Trophoblast cell (in vitro differentiated cells and primary cell): ENCODE measurements at places on chromosomes 4 and X.

- peaks cover 20% of the 10 kb centered on the region for H3K36me3 ChIP-seq
- peaks cover 4% of the 10 kb centered on the region for H3K4me1 ChIP-seq
- no peak overlapping the region for H3K27ac ChIP-seq
- DNase-seq: no peak
- H3K27me3 ChIP-seq: no peaks in the 10 kb centered on the region
Measured at GRCh38 chr4:2485956-2486355, 17.1 kb downstream of the RNF4 start.

DNA sequence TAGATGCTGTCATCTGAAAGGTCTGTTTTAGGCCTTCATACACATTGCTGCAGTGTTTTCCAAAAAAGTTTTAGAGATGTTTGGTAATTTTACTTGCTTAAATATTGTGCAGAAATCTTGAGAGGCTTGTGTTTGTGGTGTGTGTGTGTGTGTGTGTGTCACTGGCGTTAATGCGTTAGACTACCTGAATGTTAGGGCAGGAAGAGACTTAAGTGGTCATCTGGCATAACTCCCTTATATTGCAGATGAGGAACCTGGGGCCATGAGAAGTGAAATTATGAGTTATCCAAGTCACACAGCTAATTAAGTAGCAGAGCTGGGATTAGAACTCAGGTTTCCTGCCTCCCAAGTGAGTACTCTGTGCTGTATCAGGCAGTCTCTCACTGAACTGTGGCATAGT, 1.4 kb downstream of the LSM6 start:
- H3K36me3 ChIP-seq: no peaks in the 10 kb centered on the region
- no peak for DNase-seq
- H3K27ac ChIP-seq: no peak overlapping the region
- no peaks in the 10 kb centered on the region for H3K27me3 ChIP-seq
- H3K4me1 ChIP-seq: no peaks in the 10 kb centered on the region

- no peak overlapping the region for H3K27ac ChIP-seq
- no peak overlapping the region for H3K4me3 ChIP-seq
- DNase-seq: no peak
Measured at GRCh38 chr4:8864912-8865680, 6.5 kb downstream of the HMX1 start.

DNA sequence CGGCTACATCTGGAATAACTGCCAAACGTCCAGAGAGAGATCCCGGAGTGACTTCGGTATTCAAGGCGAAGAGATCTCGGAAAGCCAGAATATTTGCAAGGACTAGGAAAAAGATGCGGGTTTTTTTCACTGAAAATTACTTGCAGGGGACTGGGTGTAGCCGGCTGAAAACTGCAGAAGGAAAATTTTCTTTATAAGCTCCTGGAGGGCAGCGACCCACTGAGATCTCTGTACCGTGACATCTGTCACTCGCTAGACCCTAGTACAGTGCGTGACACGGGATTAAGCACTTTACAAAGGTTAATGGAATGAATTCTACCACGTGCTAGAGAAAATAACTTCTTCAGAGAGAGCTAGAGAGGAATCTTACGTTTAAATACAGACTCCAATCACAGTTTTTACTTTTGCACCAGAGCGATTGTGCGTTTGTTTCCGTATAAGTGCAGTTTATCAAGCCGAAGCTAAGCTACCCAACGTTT, 1.1 kb upstream of the LCORL start:
- H3K4me3 ChIP-seq: peak overlapping the region; percentile 79
- no peaks in the 10 kb centered on the region for H3K27me3 ChIP-seq
- peak; percentile 70 for DNase-seq
- no peaks in the 10 kb centered on the region for H3K36me3 ChIP-seq
- peak overlapping the region; percentile 89 for H3K27ac ChIP-seq
- H3K4me1 ChIP-seq: peaks cover 2% of the 10 kb centered on the region

GRCh38 chr4:184335520-184335919, 117.8 kb upstream of the ENPP6 start:
- H3K36me3 ChIP-seq: no peaks in the 10 kb centered on the region
- no peaks in the 10 kb centered on the region for H3K27me3 ChIP-seq

DNA sequence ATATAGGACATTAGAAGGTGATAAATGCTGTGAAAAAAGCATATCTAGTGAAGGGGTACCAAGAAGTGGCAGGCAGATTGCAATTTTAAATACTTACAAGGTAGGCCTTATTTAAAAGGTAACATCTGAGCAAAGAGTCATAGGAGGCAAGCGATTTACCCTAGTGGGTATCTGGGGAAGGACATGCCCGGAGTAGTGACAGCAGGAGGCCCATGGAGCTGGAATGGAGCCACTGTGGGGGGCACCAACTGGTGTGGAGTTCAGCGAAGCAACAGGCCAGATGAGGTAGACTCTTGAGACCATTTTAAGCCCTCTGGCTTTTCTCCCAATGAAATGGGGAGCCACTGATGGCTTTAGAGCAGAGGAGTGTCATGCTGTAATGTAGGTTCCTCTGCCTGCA, 37.3 kb downstream of the SEC24D start:
- peaks cover 46% of the 10 kb centered on the region for H3K36me3 ChIP-seq
- H3K4me3 ChIP-seq: no peak overlapping the region
- H3K27ac ChIP-seq: no peak overlapping the region
- no peaks in the 10 kb centered on the region for H3K27me3 ChIP-seq
- no peaks in the 10 kb centered on the region for H3K4me1 ChIP-seq

DNA sequence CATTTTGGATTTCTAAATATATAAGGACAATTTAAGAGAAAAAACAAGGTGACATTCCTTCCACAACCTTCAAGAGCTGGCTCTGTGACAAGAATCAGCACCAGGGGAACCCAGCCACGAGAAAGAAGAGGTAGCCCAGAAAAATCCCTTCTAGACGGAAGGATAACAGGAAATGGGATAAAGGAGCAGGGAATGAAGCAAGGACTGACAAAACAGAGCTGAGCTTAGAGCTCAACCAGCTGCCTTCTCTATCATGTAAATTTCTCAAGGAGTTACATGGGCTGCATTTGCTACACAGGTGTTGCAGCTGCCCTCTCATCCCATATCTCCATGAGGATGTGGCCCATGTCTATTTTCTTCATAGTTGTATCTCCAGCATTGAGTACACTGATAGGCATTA, 154.2 kb upstream of the PRDX4 start:
- no peaks in the 10 kb centered on the region for H3K27me3 ChIP-seq
- no peak for DNase-seq
- no peak overlapping the region for H3K4me3 ChIP-seq
- H3K36me3 ChIP-seq: no peaks in the 10 kb centered on the region
- no peak overlapping the region for H3K27ac ChIP-seq

- no peaks in the 10 kb centered on the region for H3K36me3 ChIP-seq
- H3K4me1 ChIP-seq: no peaks in the 10 kb centered on the region
- H3K27ac ChIP-seq: no peak within 1 kb of the TSS
Measured at GRCh38 chr4:185534866-185535611, at the start of gene PDLIM3. PDLIM3 (minus strand) TSS chr4:185535507; CDS start chr4:185535434, 73 bp downstream.

DNA sequence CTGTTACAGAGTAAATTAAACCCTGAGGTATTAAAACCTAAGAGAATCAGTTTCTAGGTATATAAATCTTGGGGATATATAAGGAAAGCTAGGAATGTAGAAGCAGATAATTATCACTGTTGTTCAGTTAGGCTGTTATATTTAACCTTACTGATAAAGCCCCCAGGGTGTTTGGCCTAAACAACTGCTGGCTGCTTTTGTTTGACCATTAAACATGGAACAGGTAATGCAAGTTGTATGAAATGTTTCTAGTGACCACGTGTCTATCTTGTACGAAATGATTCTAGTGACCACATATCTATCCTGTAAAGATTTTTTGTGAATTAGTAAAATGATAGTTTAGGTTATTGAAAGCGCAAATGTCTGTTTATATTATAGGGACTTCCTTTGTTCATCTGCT, 52.6 kb downstream of the SGMS2 start:
- no peak overlapping the region for H3K4me3 ChIP-seq
- H3K27me3 ChIP-seq: no peaks in the 10 kb centered on the region
- peak; percentile 79 for DNase-seq
- H3K36me3 ChIP-seq: no peaks in the 10 kb centered on the region
- H3K27ac ChIP-seq: no peak overlapping the region

DNA sequence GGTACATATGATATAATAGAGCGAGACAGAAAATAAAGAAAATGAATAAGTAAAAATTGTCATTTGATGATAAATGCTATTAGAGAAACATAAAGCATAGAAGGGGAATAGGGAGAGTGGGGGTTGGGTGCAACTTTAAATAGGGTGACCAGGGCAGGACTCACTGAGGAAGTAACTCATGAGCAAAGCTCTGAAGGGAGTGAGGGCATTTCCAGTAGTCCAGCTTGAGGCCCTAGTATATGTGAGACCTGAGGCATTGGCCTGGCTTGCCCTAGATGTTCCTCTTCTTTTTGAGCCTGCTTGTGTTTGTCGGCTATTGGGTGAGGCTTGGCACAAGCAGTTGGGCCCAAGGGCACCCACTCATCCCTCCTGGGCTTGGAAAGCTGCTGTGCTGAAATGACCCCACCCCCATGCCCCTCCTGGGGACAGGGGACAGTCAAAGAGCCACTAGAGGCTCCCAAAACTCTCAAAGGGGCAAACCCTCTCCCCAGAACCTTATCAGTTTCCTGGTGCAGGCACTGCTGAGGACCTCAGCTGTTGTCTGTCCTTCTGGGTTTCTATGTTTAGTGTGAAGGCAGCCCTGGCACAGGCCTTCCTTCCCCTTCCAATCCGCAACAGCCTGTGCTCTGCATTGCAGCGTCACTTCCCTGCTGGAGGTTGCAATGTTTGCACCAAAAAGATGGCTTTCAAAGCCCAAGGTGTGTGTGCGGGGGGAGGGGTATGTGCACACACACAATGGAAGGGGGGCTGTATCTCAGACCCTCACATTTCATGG, 40.1 kb downstream of the APLN start:
- no peak overlapping the region for H3K4me3 ChIP-seq
- H3K27ac ChIP-seq: no peak overlapping the region
- DNase-seq: no peak
- H3K4me1 ChIP-seq: peaks cover 10% of the 10 kb centered on the region
- no peaks in the 10 kb centered on the region for H3K27me3 ChIP-seq
- H3K36me3 ChIP-seq: no peaks in the 10 kb centered on the region

DNA sequence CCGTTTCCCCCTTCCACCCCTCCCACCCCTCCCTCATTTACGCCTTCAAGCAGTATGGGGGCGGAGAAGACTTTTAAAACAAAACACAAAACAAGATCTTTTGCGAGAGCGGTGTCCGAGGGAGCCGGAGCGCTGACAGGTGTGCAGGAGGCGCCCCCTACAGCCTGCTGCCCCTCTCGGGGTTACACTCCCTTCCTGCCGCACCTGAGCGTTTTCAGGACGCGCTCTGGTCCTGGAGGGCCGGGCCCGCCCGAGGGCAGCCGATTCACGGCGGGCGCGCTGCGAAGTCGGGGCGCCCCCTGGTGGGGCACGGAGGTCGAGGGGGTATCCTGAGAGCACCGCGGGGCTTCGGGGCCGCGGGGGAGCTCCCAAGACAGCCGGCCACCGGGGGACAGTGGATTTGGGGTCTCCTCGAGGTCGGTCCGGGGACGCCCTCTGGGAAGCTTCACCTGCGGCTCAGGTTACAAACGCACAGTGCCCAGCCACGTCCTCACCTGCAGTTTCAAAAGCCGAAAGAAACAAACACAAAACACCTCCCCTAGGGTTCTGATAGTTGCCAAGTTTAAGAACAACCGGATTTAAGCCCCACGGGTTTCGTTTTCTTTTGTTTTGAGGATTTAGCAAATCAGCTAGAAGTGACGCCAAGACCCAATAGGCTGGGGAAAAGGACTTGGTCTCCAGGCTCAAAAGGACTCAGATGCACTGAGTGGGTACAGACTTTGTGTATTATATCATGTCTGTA, 8.0 kb upstream of the NEUROG2 start:
- peak; percentile 76 for DNase-seq
- no peaks in the 10 kb centered on the region for H3K36me3 ChIP-seq
- no peak overlapping the region for H3K4me3 ChIP-seq
- H3K4me1 ChIP-seq: peaks cover 3% of the 10 kb centered on the region

- H3K36me3 ChIP-seq: peaks cover 18% of the 10 kb centered on the region
- DNase-seq: no peak
- peak overlapping the region; percentile 36 for H3K27ac ChIP-seq
- peaks cover 8% of the 10 kb centered on the region for H3K4me1 ChIP-seq
- H3K27me3 ChIP-seq: no peaks in the 10 kb centered on the region
- no peak overlapping the region for H3K4me3 ChIP-seq
Measured at GRCh38 chr4:95193391-95194224, 355.2 kb downstream of the UNC5C start.

GRCh38 chrX:77749695-77750094, 36.3 kb downstream of the ATRX start:
- peak; percentile 9 for DNase-seq
- no peaks in the 10 kb centered on the region for H3K27me3 ChIP-seq
- H3K27ac ChIP-seq: no peak overlapping the region
- no peaks in the 10 kb centered on the region for H3K4me1 ChIP-seq
- H3K36me3 ChIP-seq: no peaks in the 10 kb centered on the region
- no peak overlapping the region for H3K4me3 ChIP-seq
